Caudate nucleus (tissue), 63 donors: ENCODE measurements at places on chromosomes 12 and 14.

GRCh38 chr12:11085419-11085818, 6.7 kb downstream of the TAS2R43 start:
- DNase-seq = no peak

- no peak for DNase-seq
Observed at GRCh38 chr12:56922031-56922430, 12.2 kb downstream of the SDR9C7 start.

GRCh38 chr12:15962760-15963159, 51.6 kb downstream of the DERA start:
- no peak for DNase-seq

- DNase-seq = no peak
Observed at GRCh38 chr14:55911776-55912175, 206.4 kb upstream of the PELI2 start.

DNA sequence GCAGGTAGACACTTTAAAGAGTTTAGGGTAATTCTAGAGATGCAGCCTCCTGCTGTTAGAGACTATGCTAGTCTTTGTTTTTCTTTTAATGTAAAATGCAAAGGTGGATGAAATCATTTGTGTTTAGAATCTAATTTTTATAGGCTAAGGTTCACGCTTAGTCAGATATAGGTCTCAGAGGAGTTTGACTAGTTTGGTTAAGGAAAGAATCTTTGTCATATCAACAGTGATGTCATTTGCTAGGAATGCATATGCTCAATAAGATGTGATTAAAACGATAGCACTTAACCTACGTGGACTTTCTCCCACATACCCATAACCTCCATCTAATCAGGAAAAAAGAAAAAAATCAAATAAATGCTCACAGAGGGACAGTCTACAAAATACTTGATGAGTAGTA, 859.3 kb upstream of the ATXN7L3B start:
- no peak for DNase-seq
